Activated CD4-positive, CD25-positive, alpha-beta regulatory T cell treated with anti-CD3 and anti-CD28 coated beads, Interleukin-2, amount 50 U/mL, for 16 hours (primary cell): ENCODE measurements at places on chromosomes 4 and X.

- DNase-seq: no peak
These were observed 68.7 kb downstream of the NBDY start for GRCh38 chrX:56797574-56798338.

DNA sequence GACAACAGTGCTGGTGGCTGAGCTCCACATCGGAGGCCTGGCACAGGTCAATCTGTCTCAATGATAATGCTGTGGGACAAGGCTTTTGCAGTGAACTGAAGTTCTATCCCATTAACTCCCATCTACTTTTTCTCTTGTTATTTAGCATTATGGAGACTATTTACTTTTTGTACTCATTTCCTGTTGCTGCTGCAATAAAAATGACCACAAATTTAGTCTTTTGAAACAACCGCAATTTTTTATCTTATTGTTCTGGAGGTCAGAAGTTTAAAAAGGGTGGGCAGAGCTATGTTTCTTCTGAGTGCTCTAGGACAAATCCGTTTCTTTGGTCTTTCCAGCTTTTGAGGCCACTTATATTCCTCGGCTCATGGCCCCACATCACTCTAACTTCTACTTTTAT, 111.0 kb upstream of the PITX2 start:
- DNase-seq: no peak

DNA sequence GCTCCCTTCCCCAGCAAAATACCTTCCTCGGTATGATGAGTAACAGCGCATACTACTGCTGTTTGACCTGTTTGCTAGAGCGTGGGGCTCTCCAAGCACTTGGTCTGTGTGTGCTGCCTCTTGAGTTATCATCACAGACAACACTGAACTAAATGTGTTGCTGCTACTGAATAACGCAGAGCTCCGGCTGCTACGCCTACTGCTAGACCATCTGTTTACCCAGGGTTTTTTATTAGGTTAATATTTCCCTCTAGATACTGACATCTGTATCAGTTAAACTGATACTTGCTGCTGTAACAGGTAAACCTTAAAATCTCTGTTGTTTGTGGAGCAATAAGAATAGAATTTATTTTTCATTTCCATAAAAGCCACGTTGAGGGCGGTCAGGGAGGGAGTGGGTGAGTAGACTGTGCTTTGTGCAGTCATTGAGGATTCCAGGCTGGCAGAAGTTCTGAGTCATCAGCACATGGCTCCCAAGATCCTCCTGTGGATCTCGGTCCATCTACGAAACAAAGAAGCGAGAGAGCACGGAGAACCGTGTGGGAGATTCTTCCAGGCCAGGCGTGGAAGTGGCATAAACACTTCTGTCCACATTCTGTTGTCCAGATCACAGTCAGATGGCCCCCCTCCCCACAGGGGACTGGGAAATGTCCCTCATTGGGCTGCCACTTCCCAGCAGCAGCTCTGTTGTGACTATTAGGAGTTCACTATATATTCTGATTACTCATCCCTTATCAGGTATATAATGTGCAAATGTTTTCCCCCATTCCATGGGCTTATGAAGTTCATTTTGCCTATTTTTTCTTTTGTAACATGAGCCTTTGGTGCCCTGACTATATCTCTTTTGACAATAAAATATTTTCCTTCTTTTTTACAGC, 14.1 kb downstream of the GRK4 start:
- DNase-seq: no peak

GRCh38 chr4:110610620-110610939, 12.3 kb downstream of the PITX2 start:
- no peak for DNase-seq

GRCh38 chr4:118400356-118400755, 47.6 kb upstream of the PRSS12 start:
- no peak for DNase-seq

GRCh38 chrX:68827848-68828624, 785 bp upstream of the EFNB1 start:
- DNase-seq: peak; percentile 39

DNA sequence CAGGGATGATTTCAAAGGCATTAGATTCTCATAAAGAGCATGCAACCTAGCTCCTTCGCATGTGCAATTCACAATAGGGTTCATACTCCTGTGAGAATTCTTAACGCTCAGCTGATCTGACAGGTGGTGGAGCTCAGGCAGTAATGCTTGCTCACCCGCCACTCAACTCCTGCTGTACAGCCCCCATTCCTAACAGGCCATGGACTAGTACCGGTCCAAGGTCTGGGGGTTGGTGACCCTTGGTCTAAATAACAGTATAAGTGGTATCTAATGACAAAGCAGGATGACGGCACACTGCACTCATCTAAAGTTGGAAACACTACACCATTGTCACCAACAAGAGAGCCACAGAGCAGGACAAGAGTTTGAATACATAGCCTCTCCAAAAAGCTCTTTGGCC, 28.5 kb downstream of the ADGRA3 start:
- DNase-seq: no peak

GRCh38 chrX:107857837-107858236, 32.2 kb downstream of the MID2 start:
- no peak for DNase-seq

- no peak for DNase-seq
These were observed 21.6 kb downstream of the SETD7 start for GRCh38 chr4:139534287-139534950.

DNA sequence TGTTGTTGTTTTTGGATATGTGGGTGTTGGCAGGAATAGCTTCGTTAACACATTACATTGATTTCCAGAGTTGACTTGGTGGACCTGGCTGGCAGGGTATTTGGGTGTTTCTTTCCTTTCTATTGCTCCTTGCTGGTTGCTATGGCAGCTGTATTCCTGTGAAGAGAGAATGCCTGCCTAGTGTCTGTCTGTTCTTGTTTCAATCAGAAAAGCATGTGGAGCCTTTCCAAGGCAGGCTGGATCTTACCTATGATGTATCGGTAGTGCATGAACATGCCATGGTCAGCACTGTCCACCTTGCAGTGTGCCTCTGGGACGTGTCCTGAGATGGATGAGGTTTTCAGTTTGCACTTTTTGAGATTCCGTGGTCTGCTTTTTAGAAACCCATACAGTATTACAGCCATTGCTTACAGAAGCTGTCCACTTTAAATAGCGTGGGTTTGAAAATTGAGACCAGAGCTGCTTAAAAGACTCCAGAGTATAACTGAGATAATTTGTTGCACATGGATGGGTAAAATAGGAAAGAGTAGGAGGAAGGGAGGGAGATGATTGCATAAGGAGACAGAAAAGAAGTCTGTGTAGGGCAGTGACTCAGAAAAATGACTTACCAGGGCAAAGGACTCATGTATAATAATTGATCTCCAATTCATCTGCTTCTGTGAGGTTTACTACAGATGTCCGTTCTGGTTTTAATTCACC, 20.0 kb upstream of the AADAT start:
- DNase-seq: no peak

DNA sequence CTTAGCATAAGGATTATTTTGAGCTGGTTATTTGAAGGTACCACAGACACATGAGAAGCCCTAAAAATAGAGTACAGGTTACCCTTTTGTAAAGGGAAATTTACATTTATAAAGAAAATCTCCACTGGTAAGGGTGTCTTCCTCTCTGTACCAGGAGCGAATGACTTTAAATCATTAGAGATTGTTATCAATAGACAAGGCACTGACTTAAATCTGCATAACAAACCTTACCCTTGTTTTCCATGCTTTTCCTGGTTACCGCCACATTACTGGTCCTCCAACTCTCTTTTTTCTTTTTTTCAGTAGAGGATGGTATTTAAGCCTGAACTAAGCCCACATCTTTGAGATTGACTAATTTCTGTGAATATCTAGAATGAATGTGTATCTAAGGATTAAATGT, 129.8 kb downstream of the SLC7A11 start:
- DNase-seq: no peak

- peak; percentile 30 for DNase-seq
These were observed 4.2 kb downstream of the PDGFRA start for GRCh38 chr4:54233277-54233696.

- DNase-seq: no peak
These were observed 37.4 kb downstream of the CLOCK start for GRCh38 chr4:55509266-55509665.

DNA sequence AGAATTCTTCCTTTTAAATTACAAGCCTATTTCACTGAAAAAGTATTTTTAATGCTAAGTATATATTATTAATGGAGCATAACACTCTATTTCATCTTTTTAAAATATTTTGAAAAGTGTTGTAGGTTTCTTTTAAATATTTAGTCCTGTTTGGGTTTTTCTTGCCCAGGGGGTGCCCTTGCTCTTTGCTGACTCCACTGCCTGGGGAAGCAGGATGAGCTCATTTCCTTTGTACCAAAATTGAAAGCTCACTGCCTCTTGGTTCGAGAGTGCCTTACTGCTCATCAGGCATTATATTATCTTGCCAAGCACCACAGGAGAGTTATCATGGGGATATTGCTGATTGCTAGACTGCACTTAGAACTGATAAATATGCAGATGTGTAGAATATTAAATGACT, 819.2 kb downstream of the PCDH18 start:
- DNase-seq: no peak

GRCh38 chrX:9147726-9148125, 113.8 kb upstream of the FAM9B start:
- no peak for DNase-seq

- no peak for DNase-seq
These were observed 217.4 kb upstream of the PITX2 start for GRCh38 chr4:110840221-110840654.

- DNase-seq: no peak
These were observed 317.1 kb downstream of the DCTD start for GRCh38 chr4:182600093-182600492.

DNA sequence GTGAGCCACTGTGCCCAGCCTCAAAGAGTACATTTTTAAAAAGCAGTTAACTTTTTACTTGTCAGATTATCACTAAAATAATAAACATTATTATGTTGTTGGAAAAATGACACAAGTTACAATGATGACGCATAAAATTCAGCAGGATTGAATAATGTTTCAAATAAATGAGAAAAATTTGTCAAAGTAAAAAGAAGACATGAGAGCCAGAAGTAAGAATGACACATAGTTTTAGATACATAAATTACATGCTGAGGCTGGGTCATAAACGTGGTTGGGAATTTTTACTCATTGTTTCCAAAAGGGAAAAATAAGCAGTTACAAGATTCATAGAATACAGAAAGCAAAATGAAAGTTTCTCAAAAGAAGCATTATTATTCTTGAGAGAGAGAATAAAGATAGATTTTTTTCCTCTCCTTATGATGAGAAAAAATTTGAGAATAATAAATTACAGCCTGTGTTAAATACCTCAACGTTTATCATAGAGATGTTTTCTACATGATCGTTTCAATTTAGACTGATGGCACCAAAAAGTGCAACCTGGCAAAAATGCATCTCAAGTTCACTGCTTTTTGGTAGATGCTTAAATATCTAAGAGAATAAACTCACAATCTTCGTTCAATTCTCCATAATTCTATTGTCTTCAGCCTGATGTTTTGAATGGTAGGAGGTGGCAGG, 40.4 kb downstream of the GUCY1B1 start:
- no peak for DNase-seq

- DNase-seq: no peak
These were observed 65.1 kb downstream of the MAB21L2 start for GRCh38 chr4:150647008-150647407.
